ENCODE measurements at places on chromosomes 4 and X.

GRCh38 chr4:23297327-23297726 is 592.5 kb downstream of the PPARGC1A start:
- no peak for DNase-seq

DNA sequence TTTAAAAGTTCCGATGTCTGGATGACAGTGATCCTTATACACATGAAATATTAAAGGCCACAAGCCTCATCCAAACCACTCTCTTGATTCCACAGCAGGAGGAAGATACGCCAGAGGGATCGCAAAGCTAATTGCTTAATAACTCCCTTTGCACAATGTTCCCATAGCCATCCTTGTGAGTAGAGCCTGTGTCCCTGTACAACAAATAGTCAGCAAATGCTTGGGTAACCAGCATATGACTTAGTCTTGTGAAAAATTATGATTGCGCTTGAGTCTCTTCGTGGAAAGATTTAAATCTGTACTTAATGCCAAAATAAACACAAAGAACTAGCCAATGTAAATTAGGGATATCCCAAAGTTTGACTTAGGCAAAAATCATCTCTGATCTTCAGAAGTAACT is 31.5 kb downstream of the SLC9A7 start:
- no peak for DNase-seq

- DNase-seq: no peak
Measured at GRCh38 chr4:3385711-3386420, 55.9 kb upstream of the HGFAC start.

GRCh38 chr4:68883870-68884269 is 67.7 kb downstream of the UGT2A3 start:
- no peak for DNase-seq

GRCh38 chr4:107893171-107894137 is 37.9 kb upstream of the CYP2U1 start:
- peak; percentile 39 for DNase-seq

DNA sequence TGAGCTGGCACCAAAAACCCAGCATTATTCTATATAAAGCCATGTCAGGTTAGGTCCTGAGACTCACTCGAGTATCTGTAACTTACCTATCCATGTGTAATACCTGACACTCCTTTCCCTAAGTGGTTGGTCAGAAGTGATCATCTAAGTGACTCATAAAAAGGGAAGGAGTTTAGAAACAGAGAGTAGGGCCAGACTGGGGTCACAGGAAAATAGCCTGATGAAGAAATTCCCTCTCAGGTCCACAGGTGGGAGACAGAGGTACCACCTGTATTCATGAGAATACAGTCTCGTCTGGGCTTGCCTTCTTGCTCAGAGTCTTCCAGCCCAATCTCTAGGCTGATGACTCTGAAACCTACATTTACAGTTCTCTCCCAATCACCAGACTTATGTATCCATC is 161.8 kb upstream of the MAP3K15 start:
- no peak for DNase-seq

GRCh38 chrX:40749681-40750494 is 14.5 kb upstream of the MED14 start:
- DNase-seq: no peak

Data from fibroblast of skin of right quadriceps (primary cell).